CD8-positive, alpha-beta memory T cell (primary cell): ENCODE measurements at places on chromosomes 3 and 15. TPM values are rescaled to one million over a fixed set of nuclear protein-coding genes. Genes with fewer than 3 reads are reported as not detected.

COL6A5 gene
- not detected for total RNA-seq

GRCh38 chr3:138331143-138331894, 1.7 kb upstream of the NME9 start:
- no peak overlapping the region for H3K27ac ChIP-seq
- no peaks in the 10 kb centered on the region for H3K27me3 ChIP-seq
- H3K4me1 ChIP-seq = peaks cover 7% of the 10 kb centered on the region
- no peak for DNase-seq
- no peak overlapping the region for H3K4me3 ChIP-seq
- H3K36me3 ChIP-seq = no peaks in the 10 kb centered on the region

IL5RA gene
- 0.70 TPM for total RNA-seq

GRCh38 chr15:74196175-74196574, 6.4 kb downstream of the STRA6 start:
- no peak for DNase-seq
- H3K27me3 ChIP-seq = no peaks in the 10 kb centered on the region
- no peaks in the 10 kb centered on the region for H3K4me1 ChIP-seq

GRCh38 chr3:111741181-111741580, 117.9 kb upstream of the PHLDB2 start:
- no peak overlapping the region for H3K27ac ChIP-seq
- no peaks in the 10 kb centered on the region for H3K36me3 ChIP-seq
- no peak for DNase-seq
- H3K4me1 ChIP-seq = no peaks in the 10 kb centered on the region
- no peak overlapping the region for H3K4me3 ChIP-seq
- H3K27me3 ChIP-seq = no peaks in the 10 kb centered on the region

CD80 gene
- total RNA-seq = 16.8 TPM

- no peaks in the 10 kb centered on the region for H3K4me1 ChIP-seq
- no peak for DNase-seq
- no peaks in the 10 kb centered on the region for H3K27me3 ChIP-seq
- H3K36me3 ChIP-seq = no peaks in the 10 kb centered on the region
These were observed 365.6 kb downstream of the PTPRG start for GRCh38 chr3:61926923-61927322.

DNA sequence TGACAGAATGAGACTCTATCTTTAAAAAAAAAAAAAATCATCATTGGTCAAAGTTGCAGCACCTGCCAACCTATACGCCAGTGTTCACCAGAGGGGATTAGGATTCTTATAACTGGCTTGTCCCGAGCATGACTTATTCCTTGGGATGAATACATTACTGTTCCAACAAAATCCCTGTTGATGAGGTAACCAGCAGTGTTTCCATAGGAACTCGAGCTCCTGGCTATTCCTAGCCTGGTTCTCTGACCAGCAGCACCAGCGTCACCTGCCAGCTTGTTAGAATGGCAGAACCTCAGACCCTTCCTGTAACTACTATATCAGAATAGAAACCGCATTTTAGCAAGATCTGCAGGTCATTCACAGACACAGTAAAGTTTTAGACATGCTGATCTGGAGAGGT, 364.4 kb downstream of the PTPRG start:
- no peaks in the 10 kb centered on the region for H3K4me1 ChIP-seq
- no peaks in the 10 kb centered on the region for H3K36me3 ChIP-seq
- no peak for DNase-seq
- H3K4me3 ChIP-seq = no peak overlapping the region

DNA sequence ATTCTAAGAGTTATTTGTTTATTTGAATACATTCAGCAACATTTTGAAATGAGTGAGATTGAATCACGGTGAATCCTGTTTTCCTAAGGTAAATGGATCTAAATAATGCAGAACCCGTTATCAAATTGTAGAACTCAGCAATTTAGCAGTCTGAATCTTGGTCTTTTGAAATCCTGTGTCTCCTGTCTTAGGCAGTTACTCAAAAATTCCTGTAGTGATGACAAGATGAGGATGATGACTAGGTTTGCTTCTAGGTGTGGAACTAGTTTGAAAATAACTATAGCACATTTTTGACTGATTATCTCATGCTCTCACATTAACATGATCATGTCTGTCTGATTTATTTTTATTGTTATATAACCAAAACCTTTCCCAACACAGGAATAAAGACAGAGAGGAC, 115.0 kb downstream of the RAP2B start:
- no peak overlapping the region for H3K27ac ChIP-seq
- H3K36me3 ChIP-seq = no peaks in the 10 kb centered on the region
- no peaks in the 10 kb centered on the region for H3K4me1 ChIP-seq
- no peak overlapping the region for H3K4me3 ChIP-seq

ARRDC4 gene
- total RNA-seq = 0.51 TPM

- no peak overlapping the region for H3K27ac ChIP-seq
- peak; percentile 71 for DNase-seq
- H3K4me1 ChIP-seq = peaks cover 27% of the 10 kb centered on the region
- no peak overlapping the region for H3K4me3 ChIP-seq
- no peaks in the 10 kb centered on the region for H3K36me3 ChIP-seq
These were observed 2.8 kb downstream of the ADAMTS17 start for GRCh38 chr15:100338971-100339444.

CACNA2D3 gene
- total RNA-seq = not detected

SEMA6D gene
- not detected for total RNA-seq

ST3GAL6 gene
- 0.20 TPM for total RNA-seq

DNA sequence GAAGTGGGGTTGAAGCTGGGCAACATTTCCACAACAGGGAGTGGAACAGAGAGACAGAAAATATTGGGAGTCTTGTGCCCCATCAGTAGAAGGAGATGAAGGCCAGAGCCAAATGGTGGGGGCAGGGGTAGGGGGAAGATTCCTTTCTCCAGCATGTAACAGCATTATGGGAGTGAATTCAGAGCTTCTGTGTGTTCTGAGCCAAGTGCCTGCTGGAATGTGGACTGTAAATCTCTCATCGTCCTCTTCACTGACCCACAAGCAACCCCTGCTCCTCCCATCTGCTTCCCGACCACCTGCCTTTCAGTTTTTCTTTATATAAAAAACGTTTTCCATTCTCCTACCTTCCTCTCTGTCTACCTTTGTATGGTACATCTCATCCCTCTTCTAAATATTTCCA, 344.2 kb upstream of the TPRG1 start:
- H3K36me3 ChIP-seq = no peaks in the 10 kb centered on the region
- no peaks in the 10 kb centered on the region for H3K4me1 ChIP-seq
- no peaks in the 10 kb centered on the region for H3K27me3 ChIP-seq
- H3K27ac ChIP-seq = no peak overlapping the region
- no peak for DNase-seq

- no peaks in the 10 kb centered on the region for H3K36me3 ChIP-seq
- H3K27me3 ChIP-seq = no peaks in the 10 kb centered on the region
- no peak for DNase-seq
- H3K4me1 ChIP-seq = no peaks in the 10 kb centered on the region
- no peak overlapping the region for H3K27ac ChIP-seq
These were observed 19.1 kb upstream of the B3GNT5 start for GRCh38 chr3:183233966-183234365.

DNA sequence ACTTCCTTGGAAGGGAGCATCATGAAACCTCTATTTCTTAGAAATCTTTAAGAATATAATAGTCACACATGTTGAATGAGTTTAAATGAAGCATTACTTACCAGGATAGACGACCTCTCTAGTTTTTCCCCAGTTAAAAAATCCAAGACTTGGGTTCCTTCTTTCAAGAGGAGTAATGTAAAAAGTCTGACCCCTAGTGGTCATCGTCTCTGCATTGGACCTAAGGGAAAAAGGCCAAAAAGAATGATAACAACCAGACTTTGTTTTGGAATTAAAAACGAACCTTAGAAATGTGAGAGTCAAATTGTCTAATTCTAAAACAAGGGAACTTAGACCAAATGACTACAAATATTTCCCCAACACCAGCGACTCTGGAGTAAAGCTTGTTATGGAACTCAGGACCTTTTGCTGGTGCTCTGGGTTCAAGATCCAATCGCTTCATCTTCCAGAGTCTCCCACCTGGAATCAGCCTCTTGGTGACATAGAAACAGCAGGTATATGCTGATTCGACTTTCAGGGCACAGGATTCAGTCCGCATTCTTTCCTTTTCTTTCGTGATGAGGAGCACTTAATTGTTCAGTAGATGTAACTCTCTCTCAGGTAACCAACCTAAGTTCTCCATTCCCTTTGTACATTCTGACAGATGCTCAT, 214.8 kb upstream of the TPRG1 start:
- H3K27me3 ChIP-seq = no peaks in the 10 kb centered on the region
- no peak overlapping the region for H3K4me3 ChIP-seq

PPM1L gene
- total RNA-seq = 4.4 TPM

DNA sequence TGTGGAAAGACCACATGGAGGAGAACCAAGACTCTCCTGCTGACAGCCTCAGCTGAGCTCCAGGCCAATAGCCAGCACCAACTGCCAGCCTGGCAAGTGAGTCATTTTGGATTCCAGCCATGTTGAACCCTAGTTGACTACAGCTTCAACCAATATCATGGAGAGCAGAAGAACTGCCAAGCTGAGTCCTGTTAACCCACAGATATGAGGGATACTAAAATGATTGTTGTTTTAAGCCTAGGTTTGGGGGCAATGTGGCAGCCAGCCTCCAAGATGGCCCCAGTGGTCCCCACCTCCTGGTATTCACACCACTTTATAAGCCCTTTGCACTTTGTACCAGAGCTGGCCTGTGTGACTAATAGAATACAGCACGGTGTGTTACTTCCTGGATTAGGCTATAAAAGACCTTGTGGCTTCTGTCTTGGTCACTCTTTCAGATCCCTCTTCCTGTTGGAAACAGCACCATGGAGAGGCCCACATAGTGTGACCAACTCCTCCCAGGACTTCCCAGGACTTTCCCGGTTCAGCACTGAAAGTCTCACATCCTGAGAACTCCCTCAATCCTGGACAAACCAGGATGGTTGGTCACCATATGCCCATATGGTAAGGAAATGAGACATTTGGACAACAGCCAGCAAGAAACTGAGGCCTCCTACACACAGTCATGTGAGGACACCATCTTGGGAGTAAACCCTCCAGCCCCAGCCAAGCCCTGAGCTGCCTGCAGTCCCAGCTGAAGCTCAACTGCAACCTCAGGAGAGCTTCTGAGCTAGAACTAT, 32.4 kb upstream of the CDV3 start:
- DNase-seq = no peak
- no peaks in the 10 kb centered on the region for H3K36me3 ChIP-seq
- H3K4me1 ChIP-seq = no peaks in the 10 kb centered on the region

DNA sequence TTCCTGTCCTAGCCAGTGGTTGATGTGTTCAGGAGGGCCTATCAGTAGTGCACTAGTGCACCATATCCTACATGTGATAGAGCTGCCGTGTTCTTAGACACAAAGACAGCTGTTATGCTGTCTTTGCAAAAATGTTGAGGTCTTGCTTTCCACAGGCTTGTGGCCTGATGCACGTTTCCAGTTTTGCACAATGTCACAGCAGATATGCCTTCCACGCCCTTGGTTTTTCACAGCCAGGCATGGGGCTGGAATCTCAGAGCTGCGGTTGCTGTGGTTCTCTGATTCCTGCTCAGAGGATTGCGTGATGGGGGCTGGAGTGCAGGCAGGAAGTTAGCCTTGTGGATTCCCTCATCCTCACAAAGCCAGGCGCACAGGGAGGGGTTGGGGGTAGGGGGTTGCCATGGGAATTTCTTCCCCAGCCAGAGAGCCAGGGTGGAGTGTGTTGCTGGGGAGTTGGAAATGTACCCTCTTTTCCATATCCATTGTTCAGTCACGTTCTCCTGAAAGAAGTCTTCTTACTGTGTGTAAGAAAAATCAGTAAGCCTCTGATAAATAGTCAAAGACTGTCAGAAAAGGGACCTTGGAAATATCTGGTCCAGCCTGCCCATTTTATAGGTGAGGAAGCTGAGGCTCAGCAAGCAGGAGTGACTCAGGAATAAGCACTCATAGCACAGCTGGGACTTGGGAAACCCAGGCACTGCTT, 79.4 kb downstream of the SMAD3 start:
- no peak overlapping the region for H3K4me3 ChIP-seq
- H3K27ac ChIP-seq = no peak overlapping the region
- no peak for DNase-seq
- no peaks in the 10 kb centered on the region for H3K36me3 ChIP-seq

DNA sequence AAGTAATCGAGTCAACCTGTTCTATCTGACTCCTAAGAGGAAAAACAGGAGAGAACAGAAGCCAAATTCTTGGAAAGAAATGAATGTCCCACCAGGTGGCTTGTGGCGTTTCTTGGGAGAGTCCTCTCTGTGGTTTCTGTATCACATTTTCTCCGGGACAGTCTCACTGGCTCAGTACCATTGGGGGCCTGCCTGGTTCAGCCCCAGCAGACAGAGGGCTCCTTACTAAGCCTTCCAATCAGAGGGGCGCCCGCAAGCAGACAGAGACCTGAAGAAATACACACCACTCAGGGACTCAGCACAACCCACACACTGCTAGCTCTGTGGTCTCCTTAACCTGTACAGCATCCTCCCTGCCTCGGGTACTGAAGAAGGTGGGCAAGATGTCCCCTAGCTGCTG, 302.1 kb downstream of the TLE3 start:
- H3K27ac ChIP-seq = no peak overlapping the region
- no peaks in the 10 kb centered on the region for H3K36me3 ChIP-seq
- H3K4me3 ChIP-seq = no peak overlapping the region
- no peaks in the 10 kb centered on the region for H3K4me1 ChIP-seq
- H3K27me3 ChIP-seq = no peaks in the 10 kb centered on the region
- DNase-seq = no peak

DAPK2 gene
- 4.4 TPM for total RNA-seq

DNA sequence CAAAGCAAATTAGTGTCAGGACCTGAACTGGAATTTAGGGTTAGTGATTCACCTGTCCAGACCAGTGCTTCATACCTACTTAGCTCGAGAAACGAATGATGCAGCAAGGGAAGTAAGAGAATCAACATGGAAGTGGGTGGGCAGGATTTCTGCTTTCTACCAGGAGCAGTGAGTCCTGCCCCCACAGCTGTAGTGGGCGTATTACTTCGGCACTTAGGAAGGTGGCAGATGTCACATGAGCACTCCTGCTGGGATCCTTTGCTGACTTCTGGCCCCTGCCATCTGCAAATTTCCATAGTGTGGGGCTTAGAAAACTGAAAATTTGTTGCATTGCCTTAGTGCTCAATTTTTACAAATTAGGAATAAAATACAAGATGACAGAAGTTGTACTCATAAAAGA, 31.2 kb downstream of the RYR3 start:
- no peak for DNase-seq
- no peak overlapping the region for H3K27ac ChIP-seq
- no peaks in the 10 kb centered on the region for H3K4me1 ChIP-seq
- H3K27me3 ChIP-seq = no peaks in the 10 kb centered on the region
- no peaks in the 10 kb centered on the region for H3K36me3 ChIP-seq
- no peak overlapping the region for H3K4me3 ChIP-seq

SYNPR gene
- not detected for total RNA-seq

DNA sequence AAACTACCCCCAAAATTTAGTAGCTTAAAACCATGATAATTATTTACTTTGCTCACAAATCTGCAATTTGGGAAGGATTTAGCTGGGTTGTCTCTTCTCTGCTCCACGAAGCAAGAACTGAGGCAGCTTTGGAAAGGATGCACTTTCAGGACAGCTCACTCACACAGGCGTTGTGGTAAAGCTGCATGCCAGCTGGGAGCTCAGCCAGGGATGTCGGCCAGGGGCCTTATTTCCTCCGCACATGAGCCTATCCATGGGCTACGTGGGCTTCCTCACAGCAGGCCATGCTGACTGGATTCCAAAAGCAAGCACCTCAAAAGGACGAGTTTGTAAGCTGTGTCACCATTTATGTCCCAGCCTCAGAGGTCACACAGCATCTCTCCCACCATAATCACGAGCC, 301.3 kb upstream of the IGF1R start:
- no peaks in the 10 kb centered on the region for H3K36me3 ChIP-seq
- no peak overlapping the region for H3K27ac ChIP-seq
- H3K27me3 ChIP-seq = no peaks in the 10 kb centered on the region
- H3K4me1 ChIP-seq = no peaks in the 10 kb centered on the region
